ENCODE measurements at places on chromosomes 12 and 14.

DNA sequence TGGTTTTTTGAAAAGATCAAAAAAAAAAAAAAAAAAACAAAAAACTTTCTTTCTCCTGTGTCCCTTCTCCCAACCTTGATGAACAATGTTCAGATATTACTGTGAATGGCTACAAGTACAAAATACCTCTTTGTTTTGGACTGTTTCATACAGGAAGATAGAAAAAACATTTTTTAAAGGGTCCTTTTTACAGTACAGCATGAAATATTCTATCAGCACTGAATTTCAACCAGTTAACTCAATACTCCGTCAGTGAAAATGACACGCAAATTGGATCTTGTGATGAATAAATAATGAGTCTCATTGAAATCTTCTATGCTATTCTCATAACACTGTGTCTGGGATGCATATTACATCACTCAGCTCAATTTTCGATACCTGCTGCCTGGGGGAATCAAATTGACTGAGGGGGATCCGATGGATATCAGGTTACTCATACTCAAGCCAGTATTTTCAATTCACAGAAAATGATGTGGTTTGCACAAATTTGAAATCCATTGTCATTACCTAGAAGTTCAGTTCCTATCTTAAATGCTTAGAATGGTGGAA, 179.6 kb downstream of the TMTC2 start:
- peak; percentile 52 for DNase-seq

GRCh38 chr12:49567302-49567610, 686 bp downstream of the MCRS1 start:
- DNase-seq, result no peak

- no peak for DNase-seq
Observed at GRCh38 chr12:28129031-28129430, 61.2 kb upstream of the CCDC91 start.

- no peak for DNase-seq
Observed at GRCh38 chr14:103332143-103332919, 1.7 kb upstream of the EIF5 start.

DNA sequence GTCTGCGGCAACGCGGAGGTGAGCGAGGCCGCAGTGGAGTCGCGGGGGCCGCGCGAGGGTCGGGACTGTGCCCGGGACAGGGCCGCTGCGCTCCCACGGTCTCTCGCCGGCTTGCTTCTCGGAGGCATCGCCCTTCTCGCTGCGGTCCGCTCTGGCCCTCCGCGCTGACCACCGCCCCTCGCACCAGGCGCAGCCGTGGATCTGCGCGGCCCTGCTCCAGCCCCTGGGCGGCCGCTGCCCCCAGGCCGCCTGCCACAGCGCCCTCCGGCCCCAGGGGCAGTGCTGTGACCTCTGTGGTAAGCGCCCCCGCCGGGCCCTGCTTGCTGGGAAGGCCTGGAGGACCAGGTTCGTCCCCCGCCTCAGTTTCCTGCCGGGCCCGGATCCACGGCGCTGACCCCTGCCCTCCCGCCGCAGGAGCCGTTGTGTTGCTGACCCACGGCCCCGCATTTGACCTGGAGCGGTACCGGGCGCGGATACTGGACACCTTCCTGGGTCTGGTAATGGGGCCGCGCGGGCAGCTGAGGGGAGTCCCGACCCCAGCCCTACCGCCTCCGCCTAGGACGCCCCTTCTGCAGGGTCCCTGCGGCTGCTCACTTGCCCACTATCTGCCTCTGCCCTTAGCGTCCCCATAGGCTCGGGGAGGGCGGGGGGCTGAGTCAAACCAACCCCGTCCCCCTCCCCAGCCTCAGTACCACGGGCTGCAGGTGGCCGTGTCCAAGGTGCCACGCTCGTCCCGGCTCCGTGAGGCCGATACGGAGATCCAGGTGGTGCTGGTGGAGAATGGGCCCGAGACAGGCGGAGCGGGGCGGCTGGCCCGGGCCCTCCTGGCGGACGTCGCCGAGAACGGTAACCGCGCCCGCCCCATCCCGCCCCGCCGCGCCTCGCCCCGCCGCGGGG, 7.0 kb downstream of the AMN start:
- DNase-seq, result no peak

DNA sequence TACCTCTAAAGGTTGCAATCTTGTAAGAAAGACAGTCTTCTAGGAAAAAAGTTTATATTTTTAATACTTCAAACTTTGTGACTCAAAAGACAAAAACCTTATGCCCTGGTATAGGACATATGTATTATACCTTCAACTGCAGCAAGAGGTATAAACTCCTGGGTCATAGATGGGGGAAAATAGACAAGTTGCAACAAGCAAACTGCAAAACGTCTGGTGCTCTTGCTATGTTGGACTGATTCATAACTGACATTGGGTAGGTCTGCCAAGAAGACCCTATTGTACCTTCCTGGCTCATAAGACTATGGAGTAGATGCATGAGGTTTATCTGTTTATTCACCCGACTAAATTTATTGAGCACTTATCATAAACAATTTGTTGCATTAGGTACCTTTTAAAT, 40.9 kb downstream of the BEST3 start:
- DNase-seq, result no peak

DNA sequence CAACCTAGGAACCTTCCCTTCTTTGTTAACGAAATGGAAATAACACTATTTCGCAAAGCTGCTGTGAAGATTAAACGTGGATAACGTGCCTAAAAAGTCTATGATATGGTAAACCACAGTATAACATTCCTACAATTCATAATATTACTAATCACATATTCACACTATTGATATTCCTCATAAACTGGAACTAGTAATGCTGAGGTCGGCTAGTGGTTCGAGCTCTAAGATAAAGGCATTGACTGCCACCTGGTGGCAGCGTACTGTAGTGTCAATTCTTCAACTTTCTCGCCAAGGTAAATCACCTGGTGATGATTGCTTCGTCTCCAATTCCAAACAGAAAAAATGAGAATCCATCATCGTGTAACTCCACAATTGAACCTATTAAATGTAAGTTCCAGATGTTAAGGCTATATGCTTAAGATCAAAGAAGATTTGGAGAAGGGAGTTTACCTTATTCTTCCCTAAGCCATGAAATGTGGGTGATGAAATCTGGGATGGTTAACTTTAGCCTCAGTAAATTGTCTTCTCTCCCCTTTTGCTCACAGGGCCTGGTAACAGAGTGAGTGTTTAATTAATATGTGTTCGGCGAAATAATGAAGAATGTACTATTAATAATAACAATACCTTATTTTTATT, 197.5 kb upstream of the TMEM132C start:
- DNase-seq, result no peak

DNA sequence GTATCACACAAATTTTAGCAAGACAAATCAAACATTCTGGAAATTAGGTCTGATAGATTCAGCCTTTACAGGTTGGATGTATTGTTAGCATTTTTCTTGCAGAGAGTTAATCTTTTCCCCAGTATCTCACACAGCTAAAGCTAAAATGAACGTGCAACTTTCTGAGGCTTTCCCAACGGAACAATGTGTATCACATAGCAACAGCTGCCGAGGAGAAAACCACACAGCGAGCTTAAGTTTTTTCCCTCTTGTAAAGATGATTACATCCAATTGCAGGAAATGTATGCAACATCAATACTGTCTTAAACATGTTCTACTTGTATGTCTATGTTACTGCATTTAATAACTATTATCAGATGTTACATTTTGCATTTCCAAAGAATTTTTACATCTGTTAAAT, 182.2 kb downstream of the CCDC59 start:
- DNase-seq, result no peak

GRCh38 chr12:9405886-9406563, 197.8 kb upstream of the PZP start:
- no peak for DNase-seq

DNA sequence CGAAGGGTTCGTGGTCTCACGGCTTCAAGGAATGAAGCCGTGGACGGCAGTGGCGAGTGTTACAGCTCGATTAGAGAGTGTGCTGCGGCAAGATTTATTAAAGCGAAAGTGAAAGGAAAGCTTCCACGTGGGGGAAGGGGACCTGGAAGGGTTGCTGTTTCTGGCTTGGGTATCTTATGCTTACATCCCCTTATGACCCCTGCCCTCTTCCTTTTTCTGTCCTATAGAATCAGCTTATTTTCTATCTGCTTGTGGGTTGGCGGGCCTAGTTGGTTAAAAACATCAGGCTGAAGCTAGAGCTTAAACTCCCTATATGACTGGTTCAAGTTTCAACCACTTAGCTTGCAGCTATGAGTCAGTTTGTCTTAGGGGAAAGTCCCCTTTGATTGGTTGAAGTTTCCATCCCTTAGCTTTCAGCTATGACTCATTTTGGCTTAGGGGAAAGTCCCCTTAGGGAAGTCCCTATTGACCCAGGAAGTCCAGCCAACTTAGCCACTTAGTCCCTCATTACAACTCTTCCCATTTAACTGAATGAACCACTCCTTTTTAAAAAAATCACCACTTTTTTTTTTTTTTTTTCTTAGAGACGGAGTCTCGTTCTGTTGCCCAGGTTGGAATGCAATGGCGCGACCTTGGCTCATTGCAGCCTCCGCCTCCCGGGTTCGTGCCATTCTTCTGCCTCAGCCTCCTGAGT, 1494.7 kb upstream of the TMEM132C start:
- peak; percentile 74 for DNase-seq

DNA sequence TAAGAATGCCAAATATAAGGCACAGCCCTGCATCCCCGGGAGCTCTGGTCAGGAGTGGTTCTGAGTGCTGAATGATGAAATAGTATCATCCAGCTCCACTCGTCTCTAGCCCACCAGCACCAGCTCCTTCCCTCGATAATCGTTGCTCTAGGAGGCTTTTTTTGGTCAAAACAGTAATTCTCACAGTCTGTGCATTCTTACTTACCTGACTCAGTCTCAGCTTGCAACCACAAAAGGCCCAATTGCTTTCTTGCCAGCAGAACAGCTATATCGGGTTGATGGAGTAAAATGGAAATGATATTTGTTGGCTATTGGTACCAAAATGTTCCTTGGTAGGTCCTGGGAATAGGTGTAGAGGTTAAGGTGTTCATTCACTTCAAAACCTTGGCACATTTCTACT, 94.8 kb downstream of the BMP4 start:
- DNase-seq, result no peak

DNA sequence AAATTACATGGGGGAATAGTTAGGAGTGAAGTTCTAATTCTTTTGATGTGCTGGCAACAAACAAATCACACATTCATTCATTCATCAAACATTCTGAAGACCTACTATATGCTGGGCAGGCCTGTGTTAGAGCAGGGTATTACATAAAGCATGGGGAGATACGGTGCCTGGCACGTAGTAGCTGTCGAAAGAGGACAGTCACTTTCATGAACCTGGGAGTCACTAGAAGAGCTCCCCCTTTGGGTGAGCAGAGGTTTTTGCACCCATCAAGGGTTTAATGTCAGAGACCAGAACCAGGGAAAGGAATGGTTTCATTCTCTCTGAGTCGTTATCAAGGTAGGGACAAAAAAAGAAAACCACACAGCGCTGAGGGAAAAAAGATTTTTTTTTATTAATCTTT, 10.0 kb downstream of the LHX5 start:
- peak; percentile 59 for DNase-seq

- no peak for DNase-seq
Observed at GRCh38 chr12:9669534-9669933, at the start of gene CLEC2D. TSS of gene CLEC2D (plus strand) at chr12:9669713. CDS start at chr12:9669735, 22 bp downstream.

DNA sequence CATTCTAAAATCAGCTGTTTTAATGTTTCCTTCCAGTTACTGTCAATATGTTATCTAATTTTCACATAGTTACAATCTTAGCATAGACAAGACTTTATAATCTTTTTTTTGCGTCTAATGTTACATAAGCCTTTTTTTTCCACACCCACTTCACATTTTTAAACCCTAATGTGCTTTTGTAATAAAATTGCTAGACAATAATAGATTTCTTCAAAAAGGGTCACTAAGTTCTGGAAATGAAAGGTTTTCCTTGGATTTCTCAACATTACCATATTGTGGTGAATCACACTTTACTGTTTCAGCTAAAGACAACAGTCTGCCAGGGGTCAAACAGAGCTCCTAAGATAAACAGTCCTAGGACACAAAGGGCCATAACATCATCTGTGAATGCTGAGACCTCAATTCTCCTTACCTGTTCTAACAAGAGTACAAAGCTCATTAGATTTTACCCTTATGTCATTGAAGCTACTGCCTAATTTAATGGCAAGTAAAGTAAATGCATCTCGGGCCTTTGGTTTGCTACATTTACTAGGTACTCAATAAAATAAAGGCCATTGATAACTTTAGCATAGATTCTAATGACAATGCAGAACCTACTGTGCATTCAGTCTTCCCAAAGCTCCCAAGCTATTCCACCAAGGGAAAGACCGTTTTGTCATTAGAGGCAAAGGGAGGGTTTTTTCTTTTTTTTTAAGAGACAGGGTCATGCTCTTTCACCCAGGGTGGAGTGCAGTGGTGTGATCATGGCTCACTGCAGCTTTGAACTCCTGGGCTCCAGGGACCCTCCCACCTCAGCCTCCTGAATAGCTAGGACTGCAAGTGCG, 111.2 kb upstream of the SLC38A2 start:
- DNase-seq, result no peak

- no peak for DNase-seq
Observed at GRCh38 chr12:91139286-91139685, 28.0 kb upstream of the LUM start.

- peak; percentile 87 for DNase-seq
Observed at GRCh38 chr12:53223389-53224060, 8.5 kb downstream of the RARG start.

- no peak for DNase-seq
Observed at GRCh38 chr14:34682787-34683321, 31.5 kb downstream of the CFL2 start.

GRCh38 chr12:5442251-5443006, 10.5 kb downstream of the NTF3 start:
- DNase-seq, result peak; percentile 54

DNA sequence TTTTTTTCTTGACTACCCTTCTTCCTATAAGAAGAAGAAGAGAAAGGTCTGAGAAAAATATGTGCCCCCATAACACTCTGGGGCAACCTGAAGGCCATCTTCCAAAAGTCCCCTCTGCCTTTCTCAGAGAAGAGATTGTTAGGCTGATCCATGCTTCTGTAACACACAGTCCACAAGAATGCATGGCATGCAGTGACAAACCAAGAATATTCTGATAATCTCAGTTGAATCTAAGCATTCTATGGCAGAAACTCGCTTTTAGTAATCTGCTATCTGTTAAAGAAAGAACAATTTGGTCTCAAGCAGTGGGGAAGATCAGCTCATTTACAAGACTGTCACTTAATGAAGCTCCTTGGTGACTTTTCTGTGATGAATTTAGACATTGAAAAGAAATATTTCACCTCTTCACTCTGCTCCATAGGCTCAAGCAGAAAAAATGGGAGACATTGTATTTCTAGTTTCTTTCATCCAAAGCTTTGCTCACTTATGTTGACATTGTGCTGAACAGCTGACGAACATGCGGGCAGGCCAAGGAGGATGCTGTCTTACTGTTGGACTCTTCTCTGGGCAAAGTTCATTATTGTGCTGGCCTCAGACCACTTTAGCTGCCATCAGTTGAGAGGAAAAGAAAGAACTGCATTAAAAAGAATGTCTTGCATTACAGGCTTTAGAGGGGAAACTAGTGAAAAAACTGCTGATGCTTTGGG, 957.1 kb downstream of the DIO2 start:
- DNase-seq, result peak; percentile 33

DNA sequence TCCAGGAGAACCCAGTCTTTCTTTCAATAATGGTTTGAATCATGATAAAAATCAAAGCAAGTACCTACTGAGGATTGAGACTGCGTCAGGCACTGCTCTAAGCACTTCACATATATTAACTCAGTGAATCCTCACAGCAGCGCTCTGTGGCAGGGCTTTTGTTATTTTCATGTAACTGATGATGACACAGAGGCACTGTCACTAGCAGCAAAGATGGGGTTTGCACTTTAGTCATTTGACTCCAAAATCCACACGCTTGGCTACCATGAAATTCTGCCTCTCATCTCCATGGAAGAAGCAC, 98.8 kb upstream of the GSC start:
- no peak for DNase-seq

Data from COLO829 (cell line).